ENCODE measurements at places on chromosomes 3 and 15.

DNA sequence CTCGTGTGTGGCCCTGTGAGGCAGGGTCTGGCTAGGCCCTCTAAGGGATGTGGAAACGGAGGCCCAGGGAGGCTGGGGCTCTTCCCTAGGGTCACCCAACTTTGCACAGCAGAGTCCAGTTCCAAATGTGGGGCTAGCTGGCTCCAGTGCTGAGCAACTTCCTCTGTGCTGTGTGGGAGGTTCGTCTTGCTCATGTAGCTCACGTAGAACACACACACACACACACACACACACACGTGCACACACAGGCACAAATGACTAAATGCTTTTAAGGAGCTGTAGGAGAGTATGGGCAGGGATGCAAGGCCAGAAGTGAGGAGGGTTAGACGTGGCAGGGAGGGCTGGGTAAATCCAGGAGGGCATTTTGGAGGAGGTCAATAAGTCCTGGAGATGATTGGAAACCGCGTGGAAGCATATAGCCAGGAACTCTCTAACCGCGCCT is 213.8 kb downstream of the RPLP1 start:
- DNase-seq = no peak

- peak; percentile 46 for DNase-seq
Observed at GRCh38 chr3:190321789-190322603, at the start of gene CLDN1. Gene CLDN1, minus strand, starts transcription at chr3:190322446. Its CDS starts 240 bp downstream, at chr3:190322206.

DNA sequence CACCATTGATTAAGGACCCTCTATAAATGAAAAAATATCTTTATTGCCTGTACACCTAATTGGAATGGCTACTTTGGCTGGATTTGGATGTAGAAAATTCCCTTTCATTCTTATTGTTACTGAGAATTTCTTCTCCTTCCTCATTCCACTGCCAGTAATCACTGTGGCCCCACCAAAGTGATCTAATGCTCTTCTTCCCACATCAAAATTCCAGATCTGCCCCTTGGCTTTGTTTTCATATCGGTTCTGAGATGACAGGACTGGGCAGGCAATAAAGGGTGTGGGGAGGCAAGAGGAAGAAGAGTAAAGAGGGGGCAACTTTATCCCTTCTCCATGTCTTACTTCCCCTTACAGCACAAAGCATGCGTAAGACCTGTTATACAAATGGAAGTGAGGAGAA is 2.1 kb downstream of the ANKUB1 start:
- DNase-seq = no peak

DNA sequence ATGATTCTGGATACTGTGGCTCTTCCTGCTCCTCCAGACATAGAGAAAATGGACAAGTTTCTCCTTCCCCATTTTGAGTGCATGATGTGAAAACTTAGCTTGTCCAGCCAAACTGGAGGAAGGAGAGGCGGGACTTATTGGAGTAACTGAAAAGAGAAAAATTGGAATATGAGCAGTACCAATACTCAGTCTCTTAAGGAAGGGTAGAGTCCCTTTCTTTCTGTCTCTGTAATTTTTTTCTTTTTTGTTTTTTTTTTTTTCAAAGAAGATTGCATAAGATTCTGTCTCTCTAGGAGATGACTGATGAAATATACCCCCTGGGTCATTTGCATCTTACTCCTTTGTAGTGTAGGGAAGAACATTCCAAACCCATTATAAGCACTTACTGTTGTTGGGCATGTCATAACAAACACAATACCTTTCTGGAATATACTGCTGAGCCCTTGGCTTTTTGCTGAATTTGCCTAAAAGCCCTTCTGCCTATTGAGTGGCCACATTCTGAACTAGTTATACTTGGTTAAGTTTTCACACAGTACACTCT is 498.1 kb upstream of the TPRG1 start:
- peak; percentile 94 for DNase-seq

DNA sequence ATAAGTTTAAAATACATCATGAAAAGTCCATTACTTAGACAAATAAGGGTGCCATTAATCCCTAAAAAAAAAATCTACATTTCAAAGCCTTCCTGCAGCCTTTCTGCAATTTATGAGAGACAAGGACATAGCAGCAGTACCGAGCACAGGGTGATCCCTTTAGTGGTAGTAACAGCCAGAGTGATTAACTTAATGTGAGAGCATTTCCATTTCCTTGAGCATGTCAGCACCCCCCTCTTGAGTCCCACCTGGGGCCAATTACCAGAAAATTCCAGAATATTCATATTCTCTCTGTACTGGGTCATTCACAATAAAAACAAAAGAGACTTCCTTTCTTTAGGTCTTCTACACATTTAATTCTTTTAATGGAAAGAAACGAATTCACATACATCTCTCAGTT is 546.9 kb upstream of the CCDC54 start:
- DNase-seq = no peak

DNA sequence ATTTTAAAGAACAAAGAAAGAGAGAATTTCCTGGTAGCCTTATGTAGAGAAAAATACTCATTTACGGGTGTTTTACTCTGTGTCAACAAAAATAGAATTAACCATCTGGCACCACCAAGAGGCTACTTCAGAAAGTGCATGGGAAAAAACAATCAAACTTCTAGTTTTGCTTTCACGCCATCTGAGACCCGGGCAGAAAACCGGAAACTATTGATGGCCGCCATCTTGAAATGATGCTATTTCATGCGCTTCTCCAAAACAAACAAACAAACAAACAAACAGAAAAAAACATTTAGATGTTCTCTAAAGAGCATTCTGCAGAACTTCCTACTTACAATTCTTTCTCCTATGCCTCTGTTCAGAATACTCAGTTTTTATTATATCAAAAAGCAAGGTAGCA is 49.4 kb upstream of the SYNPR start:
- DNase-seq = peak; percentile 27

DNA sequence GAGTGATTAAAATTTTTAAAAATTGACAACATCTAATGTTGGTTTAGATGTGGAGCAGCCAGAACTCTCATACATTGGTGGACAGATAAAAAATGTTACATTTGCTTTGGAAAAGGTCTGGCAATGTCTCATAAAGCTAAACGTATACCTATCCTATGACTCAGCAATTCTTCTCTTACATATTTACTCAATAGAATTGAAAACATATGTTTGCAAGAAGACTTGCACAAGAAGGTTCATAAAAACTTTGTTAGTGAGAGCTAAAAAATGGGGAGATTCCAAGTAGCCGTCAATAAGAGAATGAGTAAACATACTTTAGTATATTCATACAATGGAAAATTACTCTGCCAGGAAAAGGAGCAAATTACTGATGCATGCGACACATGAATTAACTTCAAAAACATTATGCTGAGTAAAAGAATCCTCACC is 30.0 kb downstream of the MASP1 start:
- DNase-seq = peak; percentile 85

GRCh38 chr3:72445827-72446217 is 402.4 kb downstream of the SHQ1 start:
- DNase-seq = no peak

GRCh38 chr15:88794001-88794400 is 9.2 kb upstream of the ACAN start:
- DNase-seq = no peak

DNA sequence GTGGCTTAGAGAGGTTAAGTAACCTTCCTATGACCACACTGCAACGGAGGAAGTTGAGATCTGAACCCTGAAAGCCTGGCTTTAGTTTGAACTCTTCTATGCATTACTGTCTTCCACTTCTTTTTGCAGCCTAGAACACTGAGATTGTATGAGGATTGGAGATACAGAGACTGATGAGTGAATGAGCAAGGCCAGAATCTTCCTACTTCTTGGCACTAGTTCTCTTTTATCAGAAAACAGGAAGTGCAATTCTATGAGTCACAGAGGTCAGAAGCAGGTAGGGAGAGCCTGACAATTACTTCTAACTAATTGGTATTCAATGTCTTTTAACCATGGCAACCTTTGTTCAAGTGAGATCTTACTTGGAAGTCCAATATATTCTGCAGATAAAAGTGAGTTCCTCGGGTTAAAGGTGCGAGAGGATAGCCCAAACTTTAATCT is 219.0 kb downstream of the SHQ1 start:
- DNase-seq = no peak

GRCh38 chr15:70795311-70795665 is 31.9 kb upstream of the UACA start:
- peak; percentile 84 for DNase-seq

GRCh38 chr3:152243721-152244516 is 24.8 kb upstream of the MBNL1 start:
- DNase-seq = no peak

- no peak for DNase-seq
Observed at GRCh38 chr15:35723852-35724251, 177.9 kb upstream of the DPH6 start.

DNA sequence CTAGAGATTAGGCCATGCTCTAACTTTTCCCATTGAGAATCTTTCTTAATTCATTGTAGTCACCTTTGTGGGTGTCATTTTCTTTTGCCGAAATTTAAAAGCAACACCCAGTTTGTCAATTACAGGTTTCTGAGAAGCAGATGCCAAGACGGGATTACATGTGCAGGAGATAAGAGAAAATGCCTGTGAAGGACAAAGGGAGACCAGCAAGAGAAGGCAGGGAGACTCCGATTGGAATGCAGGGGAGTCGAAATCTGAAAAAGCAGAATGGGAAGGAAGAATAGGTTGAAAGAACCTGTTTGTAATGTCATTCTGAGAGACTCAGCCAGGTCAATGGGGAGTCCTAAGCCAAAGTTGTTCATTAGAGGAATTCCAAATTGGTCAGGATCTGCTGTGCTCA is 3.6 kb upstream of the DPH6 start:
- no peak for DNase-seq

GRCh38 chr3:83632526-83632925 is 1326.3 kb upstream of the CADM2 start:
- no peak for DNase-seq

GRCh38 chr15:69628256-69629093 is 175.9 kb downstream of the RPLP1 start:
- no peak for DNase-seq

GRCh38 chr15:58065445-58066041 is at the start of gene ALDH1A2:
Gene ALDH1A2, minus strand, starts transcription at chr15:58065711. Its CDS starts 61 bp downstream, at chr15:58065650.
- no peak for DNase-seq

- no peak for DNase-seq
Observed at GRCh38 chr15:77824361-77825251, 191.9 kb upstream of the LINGO1 start.

DNA sequence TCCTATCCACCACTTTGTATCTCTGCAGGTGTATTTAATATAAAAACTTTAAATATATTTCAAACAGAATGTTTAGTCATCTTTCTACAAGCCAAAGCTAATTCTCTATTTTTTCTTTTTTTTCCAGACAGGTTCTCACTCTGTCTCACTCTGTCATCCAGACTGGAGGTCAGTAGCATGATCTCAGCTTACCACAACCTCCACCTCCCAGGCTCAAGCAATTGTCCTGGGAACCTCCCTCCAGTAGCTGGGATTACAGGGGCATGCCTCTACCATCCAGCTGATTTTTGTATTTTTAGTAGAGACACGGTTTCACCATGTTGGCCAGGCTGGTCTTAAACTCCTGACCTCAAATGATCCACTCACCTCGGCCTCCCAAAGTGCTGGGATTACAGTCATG is 202.6 kb downstream of the VGLL3 start:
- DNase-seq = no peak

DNA sequence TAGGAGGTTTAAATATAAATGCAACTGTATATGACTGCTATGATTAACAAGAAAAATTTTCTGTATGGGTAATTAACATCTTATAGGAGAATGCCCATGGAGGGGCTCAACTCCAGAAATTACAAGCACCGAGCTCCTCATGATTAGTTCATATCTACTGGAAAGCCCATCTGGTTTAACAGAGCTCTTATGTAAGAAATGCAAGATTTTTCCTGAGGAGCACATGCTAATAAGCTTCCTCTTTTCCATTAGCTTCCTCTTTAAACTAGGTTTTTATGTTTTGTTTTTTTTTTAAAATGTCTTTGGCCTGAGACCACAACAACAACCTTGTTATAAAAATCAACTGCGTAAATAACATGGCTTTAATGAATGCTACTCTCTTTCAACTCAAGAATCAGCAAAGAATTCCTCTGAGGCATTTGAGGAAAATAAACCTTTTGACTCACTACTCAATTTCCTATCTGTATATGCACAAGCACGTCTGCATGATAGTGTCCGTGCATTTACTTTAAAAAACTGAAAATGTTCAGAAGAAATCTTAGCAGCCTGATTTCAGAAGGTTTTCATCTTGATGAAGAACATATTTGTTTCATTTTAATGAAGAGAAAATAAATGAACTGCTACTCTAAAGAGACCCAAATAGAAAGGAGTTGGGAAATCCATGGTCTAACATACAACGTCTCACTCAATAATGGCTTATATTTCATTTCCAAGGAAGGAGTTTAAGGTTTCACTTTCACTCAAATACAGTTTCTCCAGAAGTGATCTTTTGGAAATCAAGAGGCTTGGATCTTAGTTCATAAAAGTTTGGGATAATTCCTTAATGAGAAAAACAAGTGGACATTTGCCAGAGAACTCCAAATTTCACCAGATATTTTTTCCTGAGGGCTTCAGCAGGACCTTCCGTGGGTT is 180.8 kb downstream of the KCNAB1 start:
- no peak for DNase-seq

DNA sequence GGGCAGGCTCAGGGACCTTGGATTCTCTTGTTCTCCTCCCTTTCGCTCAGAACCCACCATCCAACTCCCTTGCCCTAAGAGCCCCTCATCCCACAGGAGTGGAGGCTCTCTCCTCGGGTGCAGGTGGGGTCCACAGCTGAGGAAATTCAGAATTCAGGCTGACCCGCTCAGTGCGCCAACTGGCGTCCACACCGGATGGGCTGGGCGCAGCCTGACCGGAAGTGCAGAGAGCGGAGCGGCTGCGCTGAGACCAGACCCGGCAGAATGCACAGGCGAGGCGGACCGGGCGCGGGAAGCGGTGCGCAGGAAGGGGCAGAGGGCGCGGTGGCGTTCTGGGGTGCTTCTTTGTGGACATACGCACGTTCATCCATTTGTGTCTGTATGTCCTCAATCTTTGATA is 210.4 kb upstream of the NDN start:
- DNase-seq = no peak

DNA sequence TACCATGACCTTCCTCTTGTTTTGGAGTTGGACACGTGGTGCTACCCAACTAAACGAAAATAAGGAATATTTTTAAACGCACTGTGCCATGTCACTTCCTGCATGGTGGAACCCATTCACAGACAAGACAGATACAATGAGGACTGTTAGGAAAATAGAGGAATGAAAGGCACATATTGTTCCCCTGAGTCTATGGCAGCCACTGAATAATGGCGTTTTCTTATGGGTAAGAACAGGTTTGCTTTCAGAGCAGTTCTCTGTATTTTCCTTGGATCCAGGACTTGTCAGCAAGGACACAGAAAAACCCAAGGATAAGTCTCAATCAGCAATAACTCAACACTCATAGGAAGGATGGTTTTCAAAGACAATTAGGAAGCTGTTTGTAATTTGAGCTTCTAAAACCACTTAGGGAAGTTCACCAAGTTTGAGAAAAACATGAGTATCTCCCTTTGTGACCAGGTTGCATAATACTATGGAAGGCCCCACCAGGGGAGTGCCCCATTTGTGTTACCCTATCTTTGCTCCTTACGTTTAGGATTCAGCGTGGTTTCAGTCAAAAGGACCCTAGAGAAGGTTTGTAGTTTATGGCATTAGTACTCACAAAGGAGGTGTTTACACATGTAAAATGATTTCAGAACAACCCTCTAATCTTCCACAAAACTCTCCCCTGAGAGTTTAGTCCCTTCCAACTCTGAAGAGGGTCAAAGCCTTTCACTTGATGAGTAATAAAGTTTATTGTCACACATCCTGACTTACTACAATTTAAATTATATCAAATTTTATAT is 487.2 kb upstream of the ATP11B start:
- no peak for DNase-seq

Measured in fibroblast of the conjunctiva (primary cell).